ENCODE measurements at places on chromosomes 1 and 21.

DNA sequence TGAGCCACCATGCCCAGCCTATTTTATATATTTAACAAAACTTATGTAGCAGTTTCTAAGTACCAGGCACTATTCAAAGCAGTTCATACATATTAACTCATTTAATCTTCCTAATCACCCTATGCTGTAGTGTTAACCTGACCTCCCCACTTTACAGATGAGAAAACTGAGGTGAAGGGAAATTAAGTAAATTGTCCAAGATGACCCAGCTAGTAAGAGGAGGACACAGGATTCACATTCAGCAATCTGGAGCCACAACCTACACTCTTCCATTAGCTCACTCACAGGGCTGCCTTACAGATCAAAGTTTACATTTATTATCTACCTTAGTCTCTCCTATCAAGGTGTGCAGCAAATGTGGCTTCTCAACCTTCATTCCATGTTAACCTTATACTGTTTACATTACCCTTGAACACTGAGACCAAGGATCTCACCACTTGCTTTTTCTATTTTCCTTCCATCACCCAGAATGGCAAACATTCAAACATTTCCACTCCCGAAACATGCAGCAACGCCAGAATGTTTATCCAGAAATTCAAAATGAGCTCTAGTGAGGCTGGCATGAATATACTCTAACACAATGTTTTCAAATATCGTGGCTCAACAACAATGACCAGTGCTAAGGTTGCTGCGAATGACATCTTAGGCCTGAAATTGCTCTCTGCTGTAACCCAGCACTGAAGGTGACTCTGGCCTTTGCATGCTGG is 24.5 kb downstream of the HIVEP3 start:
- DNase-seq, result no peak

DNA sequence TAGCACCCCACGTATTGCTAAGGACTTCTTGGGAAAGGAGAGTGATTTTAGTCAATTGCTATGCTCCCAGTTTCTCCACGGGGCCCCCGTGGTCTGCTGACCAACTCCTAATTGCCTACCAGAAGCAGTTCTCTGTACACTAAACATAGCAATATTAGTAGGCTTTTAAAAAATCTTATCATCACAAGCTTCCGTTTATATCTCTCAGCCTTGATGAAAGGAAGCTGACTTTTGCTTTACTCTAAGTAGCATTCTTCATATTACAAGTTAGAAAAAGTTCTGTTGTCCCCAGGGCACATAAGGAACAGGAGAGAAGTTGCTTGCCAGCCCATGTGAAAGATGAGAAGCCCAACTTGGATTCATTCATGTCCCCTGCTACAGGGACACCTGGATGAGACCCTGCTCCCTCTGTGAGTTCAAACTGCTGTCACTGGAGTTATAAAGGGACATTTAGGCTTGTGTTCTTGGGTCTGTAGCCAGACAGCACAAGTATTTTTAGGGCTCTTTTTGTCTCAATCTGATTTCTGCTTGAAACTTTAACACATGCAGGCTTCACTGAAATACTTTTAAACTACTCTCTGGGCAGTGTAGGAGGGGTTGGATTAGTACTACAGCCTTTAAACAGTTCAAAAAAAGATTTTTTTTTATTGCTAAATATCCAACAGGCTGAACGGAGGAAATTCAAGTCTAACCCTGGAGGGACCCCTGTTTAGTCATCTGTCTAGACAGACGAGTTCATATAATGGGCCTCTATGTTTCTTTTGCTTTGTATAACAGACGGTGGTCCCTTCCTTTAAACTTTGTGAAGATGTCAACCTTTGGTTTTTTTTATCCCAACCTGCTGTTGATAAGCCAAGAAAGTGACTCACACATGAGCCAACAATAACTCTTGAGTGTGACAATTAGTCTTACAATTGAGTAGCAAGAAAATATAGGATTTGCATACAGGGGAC is 29.5 kb downstream of the TGFB2 start:
- DNase-seq, result no peak

- DNase-seq, result peak; percentile 76
Measured at GRCh38 chr21:15638856-15639549, 90.8 kb upstream of the USP25 start.

- no peak for DNase-seq
Measured at GRCh38 chr1:58017641-58018040, 528.9 kb downstream of the OMA1 start.

DNA sequence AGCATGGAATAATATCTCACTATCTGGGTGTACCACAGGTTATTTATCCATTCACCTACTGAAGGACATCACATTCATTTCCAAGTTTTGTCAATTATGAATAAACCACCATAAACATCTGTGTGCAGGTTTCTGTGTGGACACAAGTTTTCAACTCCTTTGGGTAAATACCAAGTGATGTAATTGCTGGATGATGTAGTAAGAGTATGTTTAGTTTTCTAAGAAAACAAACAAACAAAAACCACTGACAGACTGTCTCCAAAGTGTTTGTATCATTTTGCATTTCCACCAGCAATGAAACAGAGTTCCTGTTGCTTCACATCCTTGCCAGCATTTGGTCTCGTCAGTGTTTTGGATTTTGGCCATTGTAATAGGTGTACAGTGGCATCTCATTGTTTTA is 435.7 kb upstream of the PROX1 start:
- no peak for DNase-seq

GRCh38 chr1:65840683-65841082 is 48.0 kb downstream of the PDE4B start:
- no peak for DNase-seq

- no peak for DNase-seq
Measured at GRCh38 chr1:155706139-155706538, 17.2 kb downstream of the DAP3 start.

- DNase-seq, result no peak
Measured at GRCh38 chr21:18387994-18388393, 15.6 kb downstream of the TMPRSS15 start.

DNA sequence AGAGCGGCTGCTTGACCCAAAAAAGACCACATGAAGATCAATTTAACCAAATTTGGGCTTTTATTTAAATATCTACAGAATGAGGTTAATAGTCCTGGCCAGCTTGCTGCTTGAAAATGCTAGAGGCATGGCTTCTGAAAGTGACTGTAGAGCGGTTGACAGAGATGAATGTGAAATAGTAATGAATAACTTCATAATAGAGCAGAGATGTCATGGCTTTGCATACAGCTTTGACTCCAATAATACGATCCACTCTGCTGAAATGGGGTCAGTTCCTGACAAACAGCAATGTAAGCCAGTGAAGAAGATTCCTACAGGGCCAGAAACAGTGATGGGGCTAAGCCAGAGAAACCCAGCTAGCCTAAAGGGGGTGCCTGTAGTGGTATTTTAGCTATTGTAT is 183.8 kb downstream of the PBX1 start:
- DNase-seq, result no peak

DNA sequence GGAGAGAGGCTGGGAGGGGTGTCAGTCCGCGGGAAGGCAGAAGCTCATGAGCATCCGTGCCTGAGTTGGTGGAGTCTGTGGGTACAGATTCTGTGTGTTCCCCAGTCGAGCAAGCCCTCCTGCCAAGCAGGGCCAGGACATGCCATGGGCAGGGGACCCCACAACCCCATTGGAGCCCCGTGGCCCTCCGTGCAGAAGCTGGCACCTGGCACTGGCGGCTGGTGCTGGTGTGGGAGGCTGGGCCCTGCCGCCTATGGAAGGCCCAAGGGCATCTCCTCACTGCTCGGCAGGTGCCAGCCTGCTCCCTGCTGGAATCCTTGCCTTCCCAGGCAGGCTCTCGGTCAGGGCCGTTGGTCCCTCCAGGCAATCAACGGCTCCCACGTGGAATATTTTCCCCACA is 73.7 kb downstream of the UBE2T start:
- no peak for DNase-seq

- DNase-seq, result no peak
Measured at GRCh38 chr1:202967684-202968281, 726 bp upstream of the CYB5R1 start.

DNA sequence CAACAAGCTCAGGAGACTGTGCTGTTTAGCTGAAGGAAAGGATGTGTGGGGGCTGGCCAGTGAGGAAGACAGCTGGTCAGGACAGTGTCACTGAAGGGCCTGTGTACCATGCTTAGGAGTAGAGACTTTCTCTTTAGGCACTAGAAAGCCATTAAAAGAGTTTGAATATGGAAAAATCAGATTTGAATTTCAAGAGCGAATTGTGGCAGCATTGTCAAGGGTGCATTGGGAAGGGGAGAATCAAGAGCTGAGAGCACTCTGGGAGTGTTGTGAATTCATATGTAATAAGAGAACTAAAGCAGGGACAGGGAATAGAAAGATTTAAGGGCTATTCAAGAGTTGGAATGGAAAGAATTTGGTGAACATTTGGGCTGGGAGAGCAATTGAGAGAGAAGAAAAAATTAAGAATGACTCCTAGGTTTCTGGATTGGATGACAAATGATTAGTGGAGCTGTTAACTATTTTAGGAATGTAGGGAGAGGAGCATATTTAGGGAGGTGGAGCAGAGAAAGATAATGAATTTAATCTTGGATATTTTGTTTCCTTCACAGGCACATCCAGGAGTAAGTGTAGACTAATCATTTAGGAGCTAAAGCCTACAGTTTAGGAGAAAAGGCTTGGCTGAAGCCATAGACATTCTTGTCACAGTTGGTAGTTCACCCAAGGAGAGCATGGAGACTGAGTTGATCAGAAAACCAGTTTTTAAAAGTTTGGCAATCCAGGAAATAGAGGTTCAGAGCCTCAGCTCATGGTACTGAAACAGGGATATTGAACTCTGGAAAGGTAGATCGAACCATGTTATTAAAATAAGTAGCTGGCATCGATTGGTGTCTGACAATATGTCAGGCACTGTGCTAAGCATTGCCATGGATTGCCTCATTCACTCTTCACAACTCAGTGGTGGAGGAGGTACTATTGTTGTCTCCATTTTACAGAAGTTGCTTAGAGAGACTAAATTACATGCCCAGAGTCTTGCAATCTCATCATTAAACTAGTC is 23.1 kb upstream of the TOR3A start:
- DNase-seq, result no peak

GRCh38 chr1:151486557-151486956 is 24.6 kb upstream of the CGN start:
- no peak for DNase-seq

GRCh38 chr1:99537886-99538617 is 107.9 kb upstream of the PALMD start:
- no peak for DNase-seq

GRCh38 chr1:216448011-216448510 is 24.8 kb upstream of the USH2A start:
- DNase-seq, result no peak
